ENCODE measurements at places on chromosomes 16 and 17.

DNA sequence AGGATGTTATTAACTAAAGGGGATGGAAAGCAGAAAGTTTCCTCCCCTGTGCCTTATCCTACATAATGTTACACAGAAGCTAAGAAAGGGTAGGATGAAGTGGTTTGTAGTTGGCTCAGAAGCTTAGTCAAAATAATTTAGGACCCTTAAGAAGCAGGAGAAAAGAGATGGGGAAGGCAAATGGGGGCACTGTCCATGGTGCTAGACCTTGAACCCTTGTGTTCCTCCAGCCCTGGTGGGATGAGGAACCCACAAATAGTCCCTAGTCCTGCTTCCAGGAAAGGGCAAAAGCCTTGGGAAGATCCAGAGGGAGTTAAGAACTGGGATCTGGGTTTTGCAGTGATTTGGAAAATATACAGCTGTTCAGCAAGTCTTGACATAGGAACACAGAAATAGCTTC lies 54.5 kb downstream of the SLC5A11 start:
- DNase-seq = no peak

DNA sequence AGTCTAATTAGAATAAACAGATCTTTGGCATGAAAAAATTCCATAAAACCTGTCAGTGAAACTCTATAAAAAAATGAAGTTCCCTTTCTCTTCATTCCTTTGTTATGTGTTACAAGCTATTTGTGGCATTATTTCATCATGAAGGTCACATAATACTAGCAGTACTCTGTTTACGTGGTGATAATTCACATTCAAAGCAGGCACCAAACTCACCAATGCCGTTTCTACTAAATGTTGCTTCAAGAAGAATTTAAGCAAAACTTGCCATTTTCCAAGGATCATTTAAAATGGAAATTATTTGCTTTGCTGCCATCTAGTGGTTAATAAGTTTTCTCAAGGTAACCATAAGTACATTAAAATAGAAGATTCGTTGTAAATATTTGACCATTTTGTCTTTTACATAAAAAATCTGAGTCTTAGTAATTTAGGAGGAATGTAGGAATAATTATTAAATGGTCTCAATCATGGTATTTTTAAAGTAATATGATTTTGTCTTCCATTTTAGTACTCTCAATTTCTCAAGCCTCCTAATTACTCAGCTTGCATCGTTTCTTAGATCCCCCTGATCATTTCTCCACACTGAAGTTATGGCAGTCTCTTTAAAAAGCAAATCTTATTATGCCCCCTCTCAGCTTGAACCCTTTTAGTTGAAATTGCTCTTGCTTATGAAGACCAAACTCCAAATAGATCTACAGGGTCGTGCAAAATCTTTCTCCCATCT lies 80.8 kb downstream of the OMG start:
- DNase-seq = no peak

GRCh38 chr17:80743181-80743771 lies 198.6 kb downstream of the RPTOR start:
- peak; percentile 41 for DNase-seq

- peak; percentile 50 for DNase-seq
Observed at GRCh38 chr17:40103071-40103661, 2.8 kb upstream of the NR1D1 start.

GRCh38 chr16:66713076-66713475 lies 16.5 kb upstream of the CMTM4 start:
- DNase-seq = no peak

DNA sequence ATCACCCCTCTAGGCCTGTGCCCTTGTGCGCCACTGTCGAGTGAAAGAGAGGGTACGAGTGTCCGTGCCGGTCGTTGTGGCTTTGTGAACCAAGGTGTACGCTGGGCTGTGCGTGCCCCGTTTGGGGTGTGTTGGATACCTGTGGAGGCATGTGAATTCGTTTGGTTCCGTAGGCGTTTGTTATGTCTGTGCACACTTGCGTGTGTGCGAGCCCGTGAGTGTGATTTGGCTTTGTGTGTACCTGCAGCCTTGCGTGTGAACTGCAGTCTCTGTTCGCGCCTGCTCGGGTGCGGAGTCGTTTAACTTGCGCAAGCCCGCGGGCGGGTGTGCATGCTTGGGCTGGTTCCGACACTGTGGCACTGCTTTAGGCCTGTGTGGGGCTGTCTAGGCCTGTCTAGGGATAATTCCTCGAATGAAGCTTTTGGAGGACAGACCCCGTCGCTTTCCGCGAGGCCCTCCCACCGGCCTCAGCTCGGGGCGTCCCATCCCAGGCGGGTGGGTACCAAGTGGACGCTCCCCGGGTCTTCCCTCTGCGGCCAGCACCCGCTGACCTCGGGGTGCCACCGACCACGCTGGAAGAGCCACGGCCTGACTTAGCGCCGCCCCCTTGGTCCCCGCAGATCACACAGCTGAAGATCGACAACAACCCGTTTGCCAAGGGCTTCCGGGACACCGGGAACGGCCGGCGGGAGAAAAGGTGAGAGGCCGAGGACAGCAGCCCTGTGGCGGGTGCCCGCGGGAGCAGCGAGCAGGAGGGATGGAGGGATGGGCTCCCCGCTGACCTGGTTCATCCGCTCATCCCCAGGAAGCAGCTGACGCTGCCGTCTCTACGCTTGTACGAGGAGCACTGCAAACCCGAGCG lies 4.4 kb downstream of the TBX2 start:
- DNase-seq = peak; percentile 72

- no peak for DNase-seq
Observed at GRCh38 chr17:37826497-37827430, 81.9 kb upstream of the HNF1B start.

DNA sequence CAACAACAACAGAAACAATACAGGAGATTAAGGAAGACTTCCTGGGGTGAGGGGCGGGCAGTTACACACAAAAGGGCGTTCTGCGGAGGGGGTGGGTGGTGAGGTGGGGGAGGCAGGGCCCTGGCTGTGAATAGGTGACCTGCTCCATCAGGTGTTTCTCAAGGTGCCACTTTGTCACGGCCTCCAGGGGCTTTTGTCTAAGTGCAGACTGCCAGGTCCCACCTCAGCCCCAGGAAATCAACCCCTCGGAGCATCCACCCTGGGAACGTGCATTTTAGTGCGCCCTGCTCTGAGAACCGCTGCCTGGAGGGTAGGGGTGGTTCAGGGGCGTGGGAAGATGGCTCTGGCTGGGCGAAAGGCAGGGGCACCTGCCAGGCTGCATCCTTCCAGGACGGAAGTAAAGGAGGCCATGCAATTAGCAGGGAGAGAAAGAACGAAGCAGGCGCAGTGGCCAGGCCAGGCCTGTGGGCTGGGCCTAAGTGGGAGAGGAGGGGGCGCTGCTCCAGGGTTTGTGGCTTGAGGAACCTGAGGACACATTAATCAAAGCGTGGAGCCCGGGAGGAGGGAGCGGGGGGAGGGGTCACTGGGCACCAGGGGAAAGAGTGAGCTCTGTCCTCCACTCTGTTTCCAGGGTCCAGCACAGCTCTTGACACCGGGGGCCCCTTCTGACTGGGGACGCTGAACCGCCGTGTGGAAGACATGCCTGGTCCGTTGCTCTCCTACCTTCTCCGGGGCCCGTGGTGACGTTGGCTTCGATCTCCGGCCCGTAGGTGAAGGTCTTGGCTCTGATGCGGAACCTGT lies 49.4 kb upstream of the CDC42EP4 start:
- peak; percentile 85 for DNase-seq

- DNase-seq = no peak
Observed at GRCh38 chr16:69019811-69020210, 85.6 kb upstream of the HAS3 start.

- DNase-seq = peak; percentile 91
Observed at GRCh38 chr17:522919-523318, 170.3 kb upstream of the RPH3AL start.

- no peak for DNase-seq
Observed at GRCh38 chr17:10099051-10099571, 99.3 kb downstream of the GAS7 start.

DNA sequence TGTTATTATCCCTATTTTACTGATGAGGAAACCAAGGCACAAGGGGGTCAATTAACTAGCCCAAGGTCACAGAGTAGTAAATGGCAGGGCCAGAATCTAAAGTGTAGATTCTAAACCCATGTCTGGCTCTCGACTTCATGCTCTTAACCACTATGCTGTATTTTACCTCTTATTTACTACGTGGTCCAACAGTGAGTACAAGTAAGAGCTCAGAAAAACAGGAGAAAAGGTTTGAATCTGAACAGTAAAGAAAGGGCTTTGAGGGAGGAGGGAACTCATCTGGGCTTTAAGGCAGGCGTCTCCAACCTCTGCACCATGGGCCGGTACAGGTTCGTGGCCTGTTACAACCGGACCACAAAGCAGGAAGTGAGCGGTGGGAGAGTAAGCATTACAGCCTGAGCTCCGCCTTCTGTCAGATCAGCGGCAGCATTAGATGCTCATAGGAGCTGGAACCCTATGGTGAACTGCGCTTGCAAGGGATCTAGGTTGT lies 62.9 kb downstream of the SMURF2 start:
- no peak for DNase-seq

Measured in ecto neural progenitor cell (in vitro differentiated cells).